A549 treated with dexamethasone at 1 μM for 4 hours (cell line): ENCODE measurements at places on chromosomes 3 and 15. TPM values are rescaled to one million over a fixed set of nuclear protein-coding genes. Genes with fewer than 3 reads are reported as not detected.

TMC3 gene
- total RNA-seq, result not detected in 5 replicates

OR4F6 gene
- not detected in 5 replicates for total RNA-seq

TNFAIP8L3 gene
- total RNA-seq, result 34.7 to 45.3 TPM (median 41.9 TPM) in 5 replicates

KNG1 gene
- total RNA-seq, result 0.07 TPM in 1 of 5 replicates, not detected in the others

MNS1 gene
- total RNA-seq, result 2.4 to 3.9 TPM (median 3.3 TPM) in 5 replicates

GOLGA6L7 gene
- total RNA-seq, result not detected in 5 replicates

LYZL4 gene
- total RNA-seq, result not detected in 5 replicates

GPX1 gene
- 236 to 275 TPM (median 269 TPM) in 5 replicates for total RNA-seq

CD86 gene
- 0.12 TPM in 1 of 5 replicates, not detected in the others for total RNA-seq

CFAP44 gene
- 0.76 to 1.7 TPM (median 1.5 TPM) in 5 replicates for total RNA-seq

MASP1 gene
- 0.02 to 0.44 TPM (median 0.08 TPM) in 4 of 5 replicates, not detected in the other for total RNA-seq

CASR gene
- not detected in 5 replicates for total RNA-seq

PATL2 gene
- 0.11 to 0.26 TPM (median 0.18 TPM) in 5 replicates for total RNA-seq

DUT gene
- total RNA-seq, result 101 to 105 TPM (median 102 TPM) in 5 replicates

ACKR2 gene
- total RNA-seq, result 0.04 to 0.11 TPM (median 0.05 TPM) in 5 replicates

CEP19 gene
- 2.1 to 2.9 TPM (median 2.8 TPM) in 5 replicates for total RNA-seq

P2RY14 gene
- not detected in 5 replicates for total RNA-seq

PLXNA1 gene
- 15.5 to 28.8 TPM (median 25.2 TPM) in 5 replicates for total RNA-seq

AP3B2 gene
- total RNA-seq, result 0.77 to 0.89 TPM (median 0.80 TPM) in 5 replicates

ANAPC13 gene
- 41.8 to 50.6 TPM (median 45.4 TPM) in 5 replicates for total RNA-seq

NR2E3 gene
- 0.09 to 0.41 TPM (median 0.23 TPM) in 5 replicates for total RNA-seq

HTR3E gene
- not detected in 5 replicates for total RNA-seq

PLOD2 gene
- total RNA-seq, result 84.0 to 118 TPM (median 99.0 TPM) in 5 replicates

ZMYND10 gene
- 0.71 to 1.3 TPM (median 1.0 TPM) in 5 replicates for total RNA-seq

P3H2 gene
- 33.2 to 47.2 TPM (median 44.2 TPM) in 5 replicates for total RNA-seq

KLHL6 gene
- total RNA-seq, result 0.01 to 0.02 TPM (median 0.01 TPM) in 3 of 5 replicates, not detected in the others

OXSM gene
- 15.1 to 18.5 TPM (median 15.9 TPM) in 5 replicates for total RNA-seq

ROPN1 gene
- not detected in 5 replicates for total RNA-seq

TGM5 gene
- not detected in 5 replicates for total RNA-seq

CPNE9 gene
- 0.05 to 0.25 TPM (median 0.14 TPM) in 4 of 5 replicates, not detected in the other for total RNA-seq

IL12A gene
- total RNA-seq, result 1.1 to 1.5 TPM (median 1.3 TPM) in 5 replicates

IL17RC gene
- 26.8 to 35.6 TPM (median 28.7 TPM) in 5 replicates for total RNA-seq

TTBK2 gene
- 1.1 to 3.0 TPM (median 2.2 TPM) in 5 replicates for total RNA-seq

AMOTL2 gene
- 40.5 to 55.8 TPM (median 52.6 TPM) in 5 replicates for total RNA-seq

GPR62 gene
- total RNA-seq, result not detected in 5 replicates

REC114 gene
- total RNA-seq, result not detected in 5 replicates

CERS3 gene
- total RNA-seq, result not detected in 5 replicates

RASGRP1 gene
- 0.28 to 0.46 TPM (median 0.35 TPM) in 5 replicates for total RNA-seq

SKIC8 gene
- total RNA-seq, result 83.2 to 115 TPM (median 85.4 TPM) in 5 replicates

KBTBD13 gene
- total RNA-seq, result not detected in 5 replicates

CA12 gene
- 162 to 219 TPM (median 203 TPM) in 5 replicates for total RNA-seq

CCK gene
- total RNA-seq, result 1.6 to 2.6 TPM (median 1.7 TPM) in 5 replicates

PLSCR1 gene
- 45.7 to 51.7 TPM (median 49.5 TPM) in 5 replicates for total RNA-seq

ATP8B4 gene
- 0.72 to 1.1 TPM (median 0.94 TPM) in 5 replicates for total RNA-seq

SPATA12 gene
- total RNA-seq, result 0.26 to 0.38 TPM (median 0.32 TPM) in 5 replicates

EOMES gene
- 0.36 to 0.84 TPM (median 0.69 TPM) in 5 replicates for total RNA-seq

CLEC3B gene
- total RNA-seq, result not detected in 5 replicates

CYP1A1 gene
- 1.5 to 2.7 TPM (median 1.6 TPM) in 5 replicates for total RNA-seq

PLSCR2 gene
- total RNA-seq, result 0.11 to 0.19 TPM in 2 of 5 replicates, not detected in the others

ATRIP gene
- 7.7 to 8.8 TPM (median 8.4 TPM) in 5 replicates for total RNA-seq

GOLGA6D gene
- total RNA-seq, result not detected in 5 replicates

PARL gene
- total RNA-seq, result 63.1 to 70.8 TPM (median 67.5 TPM) in 5 replicates

RBMS3 gene
- 0.64 to 1.4 TPM (median 1.2 TPM) in 5 replicates for total RNA-seq

SYNPR gene
- total RNA-seq, result not detected in 5 replicates

RTP1 gene
- total RNA-seq, result not detected in 5 replicates

TRPM1 gene
- not detected in 5 replicates for total RNA-seq
